Memory B cell (primary cell): ENCODE measurements at places on chromosomes 13 and 19.

DNA sequence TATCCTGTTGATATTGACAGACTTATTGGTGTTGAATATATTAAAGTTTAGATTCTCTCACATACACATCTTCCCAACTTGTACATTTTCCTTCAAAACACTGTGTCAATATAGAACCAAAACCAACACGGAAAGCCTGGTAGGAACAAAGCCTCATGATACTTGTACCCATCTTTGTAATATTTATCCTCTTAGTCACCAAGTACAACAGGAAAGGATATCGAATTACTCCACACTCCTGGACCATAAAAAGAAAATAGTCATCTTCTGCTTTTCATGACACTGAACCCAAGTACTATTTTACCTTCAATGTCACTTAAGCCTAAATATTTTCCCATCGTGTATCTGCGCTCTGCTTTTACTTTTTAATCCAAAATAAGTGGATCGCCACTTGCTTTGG is 702.9 kb upstream of the PCDH9 start:
- DNase-seq, result no peak
- no peak overlapping the region for H3K4me3 ChIP-seq
- H3K36me3 ChIP-seq, result no peaks in the 10 kb centered on the region
- no peaks in the 10 kb centered on the region for H3K4me1 ChIP-seq
- no peak overlapping the region for H3K27ac ChIP-seq
- no peaks in the 10 kb centered on the region for H3K27me3 ChIP-seq

DNA sequence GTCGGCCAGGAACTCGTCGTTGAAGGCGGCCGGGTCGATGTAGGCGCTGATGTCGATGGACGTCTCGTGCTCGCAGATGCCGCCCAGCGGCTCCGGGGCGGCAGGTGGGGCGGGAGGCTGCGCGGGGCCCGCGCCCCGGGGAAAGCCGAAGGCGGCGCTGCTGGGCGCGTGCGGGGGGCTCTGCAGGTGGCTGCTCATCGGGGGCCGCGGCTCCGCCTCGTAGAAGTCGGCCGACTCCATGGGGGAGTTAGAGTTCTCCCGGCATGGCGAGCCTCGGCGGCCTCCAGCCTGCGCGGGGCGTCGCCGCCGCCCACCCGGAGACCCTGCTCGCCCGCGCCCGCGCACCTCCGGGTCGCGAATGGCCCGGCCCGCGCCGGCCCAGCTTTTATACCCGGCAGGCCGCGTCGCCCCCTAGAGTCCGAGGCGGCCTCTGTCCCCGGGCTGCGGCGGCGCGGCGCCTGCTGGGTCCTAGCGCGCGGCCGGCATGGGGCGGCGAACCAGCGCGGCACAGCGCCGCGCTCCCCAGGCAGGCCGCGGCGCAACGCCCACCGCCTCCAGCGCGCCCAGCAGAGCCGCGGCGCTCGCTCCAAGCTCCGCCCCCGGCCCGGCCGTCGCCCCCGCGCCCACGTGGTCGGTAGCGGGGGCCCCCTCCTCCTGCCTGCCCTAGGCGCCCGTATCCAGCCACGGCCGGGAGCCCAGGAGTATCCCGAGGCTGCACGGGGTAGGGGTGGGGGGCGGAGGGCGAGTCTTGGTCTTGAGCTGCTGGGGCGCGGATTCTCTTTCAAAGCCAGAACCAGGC is at the start of gene CEBPA:
Gene CEBPA, minus strand, starts transcription at position 360 of the 799 bp plus-strand sequence. Its CDS starts 120 bp downstream, at position 240.
- H3K4me1 ChIP-seq, result peaks cover 4% of the 10 kb centered on the region
- peak; percentile 45 for DNase-seq
- H3K36me3 ChIP-seq, result no peaks in the 10 kb centered on the region
- peak within 1 kb of the TSS; percentile 77 for H3K4me3 ChIP-seq
- H3K27me3 ChIP-seq, result peaks cover 14% of the 10 kb centered on the region

DNA sequence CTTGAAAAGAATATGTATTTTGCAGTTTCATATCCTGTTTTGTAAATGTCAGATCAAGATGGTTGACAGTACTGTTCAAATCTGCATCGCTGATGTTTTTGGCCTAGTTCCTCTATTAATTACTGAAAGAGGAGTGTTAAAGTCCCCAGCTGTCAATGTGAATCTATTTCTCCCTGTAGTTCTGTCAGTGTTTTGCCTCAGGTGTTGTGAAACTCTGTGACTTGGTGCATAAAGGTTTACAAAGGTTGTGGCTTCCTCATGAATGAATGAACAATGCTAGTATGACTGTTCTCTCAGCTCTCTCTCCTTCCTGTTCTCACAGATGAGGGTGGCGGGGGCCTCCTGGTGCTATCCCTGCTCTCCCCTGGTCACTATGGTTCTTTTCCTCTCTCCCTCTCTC is 142.4 kb downstream of the MYCBP2 start:
- H3K27me3 ChIP-seq, result no peaks in the 10 kb centered on the region
- no peak overlapping the region for H3K4me3 ChIP-seq
- peaks cover 10% of the 10 kb centered on the region for H3K4me1 ChIP-seq
- H3K27ac ChIP-seq, result peak overlapping the region; percentile 77

DNA sequence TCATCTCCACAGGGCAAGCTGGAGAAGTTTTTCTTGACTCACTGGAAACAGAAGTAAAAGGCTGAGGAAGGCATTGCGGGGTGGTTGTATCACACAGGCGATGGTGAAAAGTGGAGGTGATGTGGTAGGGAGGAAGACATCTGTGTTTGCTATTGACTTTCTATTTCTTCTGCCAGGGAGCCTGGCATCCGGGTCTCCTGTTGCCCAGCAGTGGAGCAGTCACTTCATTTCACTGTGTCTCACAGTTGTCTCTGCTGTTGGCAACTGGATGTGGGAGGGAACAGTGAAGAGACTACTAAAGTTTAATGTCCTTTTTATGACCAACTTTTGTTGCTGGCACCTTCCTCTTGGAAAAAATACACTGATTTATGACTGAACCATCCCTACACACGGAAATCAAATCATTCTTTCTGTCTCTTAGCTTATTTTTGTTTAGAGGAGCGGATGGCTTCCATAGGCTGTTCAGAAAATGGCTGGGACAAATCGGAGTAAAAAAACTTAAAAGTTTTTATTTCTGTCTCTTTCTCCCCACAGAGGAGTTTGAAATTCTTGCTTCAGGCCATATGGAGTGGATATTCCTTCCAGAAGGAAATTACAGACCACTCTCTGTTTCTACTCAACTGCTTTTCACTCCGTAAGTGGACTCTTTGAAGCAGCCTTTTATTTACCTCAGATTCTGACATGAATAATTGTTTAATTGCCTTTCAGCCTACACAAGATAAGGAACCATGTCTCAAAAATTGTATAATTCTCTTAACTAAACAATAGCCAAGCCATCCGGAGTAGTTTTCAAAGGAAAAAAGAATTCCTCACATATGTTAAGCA is 23.8 kb upstream of the MEDAG start:
- peaks cover 2% of the 10 kb centered on the region for H3K27me3 ChIP-seq
- no peak overlapping the region for H3K27ac ChIP-seq
- no peaks in the 10 kb centered on the region for H3K4me1 ChIP-seq
- H3K4me3 ChIP-seq, result no peak overlapping the region
- DNase-seq, result no peak
- peaks cover 2% of the 10 kb centered on the region for H3K36me3 ChIP-seq

GRCh38 chr13:48532256-48532505 is 699 bp downstream of the RCBTB2 start:
- peaks cover 2% of the 10 kb centered on the region for H3K36me3 ChIP-seq
- peak overlapping the region; percentile 94 for H3K27ac ChIP-seq
- DNase-seq, result no peak
- H3K27me3 ChIP-seq, result peaks cover 6% of the 10 kb centered on the region
- peak overlapping the region; percentile 95 for H3K4me3 ChIP-seq
- peaks cover 11% of the 10 kb centered on the region for H3K4me1 ChIP-seq

DNA sequence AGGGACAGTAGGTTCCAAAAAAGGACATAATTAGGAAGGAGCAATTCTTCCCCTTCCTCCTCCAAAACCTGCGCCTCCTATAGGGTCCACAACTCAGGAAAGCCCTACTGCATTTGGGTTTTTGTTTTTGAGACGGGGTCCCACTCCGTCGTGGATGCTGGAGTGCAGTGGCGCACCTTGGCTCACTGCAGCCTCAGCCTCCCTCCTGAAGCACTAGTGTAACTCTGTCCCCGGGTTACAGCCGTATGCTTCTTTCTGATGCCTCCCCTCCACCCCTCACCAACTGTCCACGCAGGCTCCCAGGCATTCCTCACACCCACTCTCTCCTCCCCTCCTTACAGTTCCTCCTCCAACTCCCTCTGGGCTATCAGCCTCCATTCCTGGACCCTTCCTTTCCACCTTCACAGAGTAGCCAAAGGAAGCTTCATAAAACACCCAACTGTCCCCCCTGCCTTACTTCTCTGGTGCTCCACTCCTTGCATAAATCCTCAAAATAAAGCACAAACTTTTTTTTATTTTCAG is 2.2 kb upstream of the SERTAD3 start:
- peaks cover 15% of the 10 kb centered on the region for H3K4me1 ChIP-seq
- peaks cover 8% of the 10 kb centered on the region for H3K36me3 ChIP-seq
- no peak overlapping the region for H3K4me3 ChIP-seq
- no peak for DNase-seq
- no peaks in the 10 kb centered on the region for H3K27me3 ChIP-seq
- peak overlapping the region; percentile 13 for H3K27ac ChIP-seq

DNA sequence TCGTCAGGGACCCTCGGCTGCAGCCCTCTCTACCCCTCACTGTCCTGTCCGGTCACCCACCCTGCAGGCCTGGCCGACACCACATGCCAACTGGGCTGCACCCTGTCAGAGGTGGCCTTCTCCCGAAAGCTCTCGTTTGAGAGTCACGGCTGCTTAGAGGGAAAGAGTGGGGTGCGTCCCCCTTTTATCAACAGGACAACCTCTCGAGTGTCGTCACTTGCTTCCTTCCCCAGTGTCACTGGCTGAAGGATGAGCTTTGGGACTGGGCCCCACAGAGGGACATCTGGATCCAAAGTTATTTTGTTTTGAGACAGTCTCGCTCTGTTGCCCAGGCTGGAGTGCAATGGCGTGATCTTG is 28.5 kb downstream of the MAP2K2 start:
- no peak for DNase-seq
- no peak overlapping the region for H3K4me3 ChIP-seq
- no peaks in the 10 kb centered on the region for H3K27me3 ChIP-seq

DNA sequence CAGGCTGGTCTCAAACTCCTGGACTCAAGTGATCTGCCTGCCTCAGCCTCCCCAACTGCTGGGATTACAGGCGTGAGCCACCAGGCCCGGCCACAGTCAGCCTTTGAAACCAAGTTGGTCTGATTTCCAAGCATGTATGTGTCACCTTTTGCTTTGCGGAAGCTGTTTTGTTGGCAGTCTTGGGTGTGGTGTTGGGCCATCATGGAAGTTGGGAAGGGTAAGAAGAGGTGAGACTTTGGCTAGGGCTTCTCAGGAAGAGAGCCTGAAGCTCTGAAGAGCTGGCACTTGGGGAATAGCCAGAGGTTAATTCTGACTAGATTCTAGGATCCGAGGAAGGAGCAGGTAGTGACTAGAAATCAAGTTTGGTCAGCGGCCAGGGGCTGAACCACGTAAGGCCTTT is 2.8 kb downstream of the RSPH6A start:
- peaks cover 4% of the 10 kb centered on the region for H3K27me3 ChIP-seq
- no peak overlapping the region for H3K4me3 ChIP-seq
- no peaks in the 10 kb centered on the region for H3K36me3 ChIP-seq
- no peak for DNase-seq
- H3K27ac ChIP-seq, result no peak overlapping the region
